ENCODE measurements at places on chromosomes 3 and 15.
A peak's percentile ranks its signal among the peaks of the same experiment; 100 is the strongest.

DNA sequence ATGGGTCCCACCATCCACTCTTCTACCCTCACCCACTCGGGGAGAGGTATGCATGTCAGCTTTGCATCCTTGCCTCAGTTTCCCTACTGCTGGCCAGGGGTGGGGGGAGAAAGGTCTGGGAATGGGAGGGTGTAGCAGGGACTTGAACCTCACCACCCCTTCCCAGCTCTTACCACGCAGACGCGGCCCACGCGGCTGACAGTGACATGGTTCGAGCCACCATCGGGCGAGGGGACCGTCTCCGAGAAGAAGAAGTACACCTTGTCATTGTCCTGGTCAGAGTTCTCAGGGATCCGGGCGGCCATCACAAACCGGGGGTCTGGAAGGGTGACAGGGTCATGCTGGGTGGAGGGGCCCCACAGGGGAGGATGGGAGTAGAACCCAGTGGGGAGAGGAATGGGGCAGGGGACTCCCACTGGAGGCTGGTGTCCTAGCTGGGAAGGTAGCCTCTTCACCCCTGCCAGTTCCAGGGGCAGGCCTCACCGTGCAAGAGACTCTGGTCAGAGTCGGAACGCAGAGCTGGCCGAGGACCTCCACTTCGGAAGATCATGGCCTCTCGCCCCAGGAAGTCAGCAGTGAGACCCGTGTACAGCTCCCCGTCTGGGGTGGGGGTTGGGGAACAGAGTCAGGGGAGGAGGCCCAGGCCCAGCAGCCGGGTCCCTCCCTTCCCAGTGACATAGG is 3.7 kb downstream of the SEMA3G start:
- no peak for DNase-seq

GRCh38 chr3:22361521-22361920 is 610.5 kb upstream of the ZNF385D start:
- DNase-seq, result no peak

DNA sequence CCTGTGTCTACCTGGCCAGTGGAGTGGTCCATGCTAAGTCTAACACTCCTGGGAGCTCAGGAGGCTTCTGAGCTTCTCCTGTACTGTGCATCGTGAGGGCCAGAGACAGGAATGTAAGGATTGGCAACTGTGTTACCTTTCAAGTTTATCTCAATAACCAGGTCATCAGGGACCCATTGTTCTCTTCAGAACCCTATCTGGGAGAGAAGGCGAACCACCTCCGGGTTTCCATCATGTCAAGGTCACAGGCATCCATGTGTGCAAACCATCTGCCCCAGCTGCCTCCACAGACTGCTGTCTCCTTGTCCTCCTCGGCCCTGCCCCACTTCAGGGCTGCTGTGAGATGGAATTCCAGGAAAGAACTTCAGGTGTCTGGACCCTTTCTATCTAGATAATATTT is 5.9 kb downstream of the ANKRD63 start:
- DNase-seq, result no peak

- DNase-seq, result peak; percentile 63
Measured at GRCh38 chr3:183447206-183448001, 19.0 kb upstream of the MCF2L2 start.

GRCh38 chr3:66904336-66904735 is 93.8 kb upstream of the KBTBD8 start:
- DNase-seq, result no peak

- DNase-seq, result no peak
Measured at GRCh38 chr15:59206623-59207183, at the start of gene LDHAL6B. Gene LDHAL6B, plus strand, starts transcription at chr15:59206843. Its CDS starts 98 bp downstream, at chr15:59206941.

- no peak for DNase-seq
Measured at GRCh38 chr15:64774037-64774628, 1.3 kb downstream of the RBPMS2 start.
